Activated T-cell treated with anti-CD3 and anti-CD28 coated beads, Interleukin-2, amount 50 U/mL, for 4 hours (primary cell): ENCODE measurements at places on chromosomes 2 and 18. TPM values are rescaled to one million over a fixed set of nuclear protein-coding genes. Genes with fewer than 3 reads are reported as not detected.

DNA sequence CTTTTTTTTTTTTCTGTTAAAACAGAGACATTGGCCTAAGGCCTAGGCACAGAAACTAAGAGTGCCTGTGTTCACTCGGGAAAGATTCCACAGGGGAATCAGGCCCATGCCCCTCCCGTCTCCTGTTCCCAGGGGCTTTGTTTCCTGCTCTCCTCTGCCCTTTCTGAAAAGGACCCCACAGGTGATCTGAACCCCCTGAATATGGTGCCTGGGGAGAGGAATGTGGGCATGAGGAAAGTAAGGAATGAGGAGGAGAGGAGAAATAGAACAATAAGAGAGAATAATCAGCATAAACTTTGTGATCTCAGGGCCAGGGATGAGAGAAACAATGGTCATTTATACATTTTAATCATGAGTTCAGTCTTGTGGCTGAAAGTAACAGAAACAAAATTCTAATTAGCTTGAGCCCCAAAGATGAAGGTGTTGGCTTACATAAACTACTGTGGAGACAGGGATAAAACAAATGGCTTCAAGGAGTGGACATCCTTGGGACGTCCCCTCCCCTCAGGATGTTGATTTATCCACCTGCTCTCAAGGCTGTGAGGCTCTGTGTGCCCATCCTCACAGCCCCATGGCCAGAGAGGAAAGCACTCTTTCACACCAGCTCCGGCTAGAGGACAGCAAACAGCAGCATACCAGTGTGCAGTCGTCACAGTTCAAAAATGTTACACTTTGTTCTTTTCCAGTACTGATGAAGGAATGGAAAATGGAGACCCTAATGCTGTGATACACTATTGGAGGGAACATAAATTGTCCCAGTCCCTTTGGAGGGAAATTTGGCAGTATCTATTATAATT is 46.4 kb upstream of the MRPL33 start:
- DNase-seq: no peak

GRCh38 chr2:86396291-86396785 is 44.8 kb upstream of the KDM3A start:
- DNase-seq: no peak

DNA sequence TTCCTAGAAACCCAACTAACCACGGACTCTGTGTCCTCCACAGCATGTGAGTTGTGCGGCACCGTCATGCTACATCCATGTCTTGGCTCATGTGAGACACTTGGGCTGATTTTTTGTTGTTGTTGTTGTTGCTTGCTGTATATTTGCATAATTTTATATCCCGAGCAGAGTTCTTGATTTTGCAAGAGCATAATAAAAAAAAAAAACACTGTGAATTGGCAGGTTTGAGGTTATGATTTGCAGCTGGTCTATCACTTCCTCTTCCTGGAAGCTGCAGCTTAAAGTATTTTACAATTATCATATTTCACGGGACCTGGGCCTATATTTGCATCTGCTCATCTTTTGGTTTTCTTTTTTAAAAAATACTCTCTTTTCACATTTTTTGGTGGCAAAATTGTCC is 142.3 kb upstream of the NRP2 start:
- DNase-seq: no peak

Gene SH2D6
- 0.40 TPM for total RNA-seq

Gene FLACC1
- 0.87 TPM for total RNA-seq

DNA sequence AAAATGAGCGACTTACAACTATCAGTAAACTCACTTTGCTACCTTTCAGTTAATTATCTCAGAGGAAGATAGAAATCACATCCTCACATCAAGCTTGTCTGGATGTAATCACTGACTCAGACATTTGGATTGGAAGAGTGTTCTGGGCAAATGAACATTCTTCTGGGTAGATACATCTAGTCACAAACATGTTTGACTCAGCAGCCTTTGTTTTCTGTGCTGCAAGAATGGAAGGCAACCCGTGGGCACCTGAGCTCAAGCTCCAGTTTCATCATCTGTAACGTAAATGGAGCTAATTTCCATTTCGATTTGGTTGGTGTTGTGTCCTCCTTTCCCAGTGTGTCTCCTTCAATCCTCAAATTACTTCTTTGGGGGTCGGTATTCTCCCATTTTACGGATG is 58.5 kb downstream of the ACAA2 start:
- DNase-seq: no peak

DNA sequence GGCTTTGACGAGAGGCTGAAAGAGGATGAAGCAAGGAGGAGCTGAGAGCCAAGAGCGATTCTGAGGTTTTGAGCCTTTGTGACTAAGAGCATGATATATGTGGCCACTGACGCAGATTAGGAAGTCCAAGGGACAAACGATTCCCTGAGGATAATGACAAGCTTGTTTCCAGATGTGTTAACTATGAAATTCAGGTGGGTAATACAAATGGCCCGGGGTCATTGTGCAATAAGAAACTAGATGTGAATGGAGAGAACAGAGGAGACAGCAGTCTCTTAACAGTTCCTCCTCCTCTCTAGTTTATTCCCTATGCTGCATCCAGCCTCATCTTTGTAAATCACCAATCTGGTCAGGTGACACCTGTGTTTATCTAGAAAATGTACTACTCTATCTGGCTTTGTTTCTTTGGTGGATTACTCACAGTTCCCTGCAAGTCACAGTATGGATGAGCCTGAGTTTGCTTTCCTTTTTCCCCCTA is 84.2 kb downstream of the SOCS6 start:
- no peak for DNase-seq

DNA sequence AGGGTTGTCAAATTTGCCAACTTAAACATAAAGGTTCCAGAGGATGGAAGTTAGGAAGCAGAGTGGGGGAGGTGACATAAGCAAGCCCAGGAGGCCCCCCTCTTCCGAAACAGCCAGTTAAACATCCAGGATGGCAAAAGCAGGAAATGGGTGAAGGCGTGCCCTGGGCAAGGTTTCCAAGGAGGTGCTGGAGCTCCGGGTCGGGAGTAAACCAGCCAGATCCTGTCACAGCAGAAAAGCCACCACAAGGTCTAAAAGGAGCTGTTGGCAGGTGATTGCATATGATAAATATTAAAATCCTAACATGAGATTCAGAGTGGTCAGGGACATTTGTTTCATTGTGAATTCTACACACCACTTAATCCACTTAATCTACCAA is 572.2 kb upstream of the SALL3 start:
- DNase-seq: no peak
